GM23338 (cell line): ENCODE measurements at places on chromosomes 5 and 9.

- no peaks in the 10 kb centered on the region for H3K36me3 ChIP-seq
- H3K4me3 ChIP-seq, result no peak overlapping the region
- H3K27me3 ChIP-seq, result no peaks in the 10 kb centered on the region
- peak overlapping the region; percentile 67 for H3K27ac ChIP-seq
Measured at GRCh38 chr9:72006501-72006900, 53.9 kb downstream of the C9orf57 start.

GRCh38 chr9:9846557-9846956 is 766.2 kb downstream of the PTPRD start:
- no peak overlapping the region for H3K27ac ChIP-seq
- H3K36me3 ChIP-seq, result no peaks in the 10 kb centered on the region
- H3K4me3 ChIP-seq, result no peak overlapping the region
- no peaks in the 10 kb centered on the region for H3K27me3 ChIP-seq

GRCh38 chr9:89949111-89949510 is 344.3 kb downstream of the GADD45G start:
- no peaks in the 10 kb centered on the region for H3K4me1 ChIP-seq
- no peak overlapping the region for H3K27ac ChIP-seq
- H3K27me3 ChIP-seq, result no peaks in the 10 kb centered on the region
- no peak for DNase-seq

GRCh38 chr5:1734271-1734907 is 65.2 kb downstream of the MRPL36 start:
- H3K27ac ChIP-seq, result no peak overlapping the region
- H3K27me3 ChIP-seq, result no peaks in the 10 kb centered on the region
- H3K4me3 ChIP-seq, result no peak overlapping the region
- no peak for DNase-seq
- no peaks in the 10 kb centered on the region for H3K36me3 ChIP-seq
- H3K4me1 ChIP-seq, result no peaks in the 10 kb centered on the region

DNA sequence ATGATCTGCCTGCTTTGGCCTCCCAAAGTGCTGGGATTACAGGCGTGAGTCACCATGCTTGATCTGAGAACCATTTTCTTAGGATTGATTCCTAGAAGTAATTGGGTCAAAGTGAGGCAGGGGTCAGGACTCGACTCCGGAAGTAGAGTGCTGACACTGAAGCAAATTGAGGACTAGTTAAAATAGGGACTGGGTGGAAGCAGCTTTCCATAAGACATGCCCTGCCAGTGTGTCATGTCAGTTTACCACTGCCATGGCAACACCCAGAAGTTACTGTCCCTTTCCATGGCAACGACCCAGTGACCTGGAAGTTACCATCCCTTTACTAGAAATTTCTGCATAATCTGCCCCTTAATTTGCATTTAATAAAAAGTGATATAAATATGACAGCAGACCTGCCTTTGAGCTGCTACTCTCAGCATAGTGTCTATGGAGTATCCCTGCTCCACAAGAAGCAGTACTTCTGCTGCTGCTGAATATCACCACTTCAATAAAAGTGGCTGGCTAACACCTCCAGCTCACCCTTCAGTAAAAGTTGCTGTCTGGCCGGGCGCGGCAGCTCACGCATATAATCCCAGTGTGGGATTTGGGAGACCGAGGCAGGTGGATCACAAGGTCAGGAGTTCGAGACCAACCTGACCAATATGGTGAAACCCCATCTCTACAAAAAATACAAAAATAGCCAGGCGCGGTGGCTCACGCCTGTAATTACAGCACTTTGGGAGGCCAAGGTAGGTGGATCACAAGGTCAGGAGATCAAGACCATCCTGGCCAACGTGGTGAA is 47.8 kb upstream of the JADE2 start:
- no peak overlapping the region for H3K27ac ChIP-seq
- no peak overlapping the region for H3K4me3 ChIP-seq
- H3K4me1 ChIP-seq, result no peaks in the 10 kb centered on the region
- H3K27me3 ChIP-seq, result no peaks in the 10 kb centered on the region
- H3K36me3 ChIP-seq, result no peaks in the 10 kb centered on the region; the same call in 1 of the 2 replicates

DNA sequence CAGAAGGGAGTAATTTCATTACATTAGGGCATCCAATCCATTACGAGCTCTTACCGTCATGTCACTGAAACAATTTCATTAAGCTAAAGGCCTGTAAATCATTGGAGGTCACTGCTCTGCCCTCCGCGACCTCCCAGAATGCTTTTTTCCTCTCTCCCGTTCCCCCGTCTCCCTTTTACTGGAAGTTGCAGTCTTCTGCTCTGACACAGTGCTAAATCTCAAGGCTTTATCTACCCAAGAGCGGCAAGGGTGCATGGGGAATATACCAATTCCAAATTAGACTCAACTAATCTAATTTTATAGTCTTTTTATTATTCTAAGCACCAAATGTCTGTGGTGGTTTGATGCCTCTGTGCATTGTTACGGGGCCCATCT is 265.7 kb upstream of the PANK3 start:
- no peak overlapping the region for H3K27ac ChIP-seq
- no peaks in the 10 kb centered on the region for H3K27me3 ChIP-seq
- peaks cover 3% of the 10 kb centered on the region; the same call in 1 of the 2 replicates for H3K4me1 ChIP-seq
- H3K36me3 ChIP-seq, result no peaks in the 10 kb centered on the region

DNA sequence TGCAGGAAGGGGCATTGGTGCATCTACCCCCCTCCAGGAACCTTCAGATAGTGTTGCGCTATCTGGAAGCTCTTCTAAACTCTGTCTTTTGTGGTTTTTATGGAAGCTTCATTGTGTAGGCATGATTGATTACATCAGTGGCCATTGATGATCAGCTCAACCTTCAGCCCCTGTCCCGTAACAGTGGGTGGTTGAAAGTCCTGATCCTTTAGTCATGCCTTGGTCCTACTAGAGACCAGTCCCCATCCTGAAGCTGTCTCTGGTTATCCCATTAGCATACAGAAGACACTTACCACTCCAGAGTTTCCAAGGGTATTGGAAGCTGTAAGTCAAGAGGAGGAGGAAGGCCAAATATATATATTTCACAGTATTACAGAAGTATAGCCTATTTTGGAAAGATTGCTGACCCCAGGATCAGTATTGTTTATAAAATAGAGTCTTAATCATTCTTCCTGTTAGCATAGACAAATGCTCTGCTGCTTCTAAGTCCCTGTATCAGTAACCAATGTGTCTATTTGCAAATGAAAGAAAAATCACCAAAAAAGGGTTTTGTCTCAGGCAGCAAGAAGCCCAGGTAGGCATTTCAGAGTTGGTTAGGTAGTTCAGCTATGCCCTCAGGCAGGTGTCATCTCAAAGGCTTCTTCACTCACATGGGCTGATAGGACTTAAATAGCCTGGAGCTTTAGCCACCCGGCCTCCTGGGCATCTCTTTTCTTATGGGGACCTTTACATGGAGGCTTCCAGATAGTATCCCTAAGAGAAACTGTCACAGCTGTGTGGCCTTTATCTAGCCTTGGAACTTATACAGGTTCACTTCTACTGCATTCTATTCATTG is 41.6 kb downstream of the SPIN1 start:
- peaks cover 22% of the 10 kb centered on the region for H3K4me1 ChIP-seq
- no peaks in the 10 kb centered on the region for H3K27me3 ChIP-seq
- DNase-seq, result no peak
- H3K4me3 ChIP-seq, result no peak overlapping the region
- no peak overlapping the region for H3K27ac ChIP-seq
- peaks cover 12% of the 10 kb centered on the region; the same call in 1 of the 2 replicates for H3K36me3 ChIP-seq

GRCh38 chr5:166582416-166582815 is 1709.0 kb upstream of the WWC1 start:
- no peaks in the 10 kb centered on the region for H3K27me3 ChIP-seq
- 0 out of 2 replicates have a peak, but pooled peaks cover 6% of the 10 kb centered on the region for H3K36me3 ChIP-seq
- DNase-seq, result no peak
- H3K4me1 ChIP-seq, result no peaks in the 10 kb centered on the region

- H3K4me3 ChIP-seq, result no peak overlapping the region
- DNase-seq, result no peak
- H3K27ac ChIP-seq, result no peak overlapping the region
- H3K4me1 ChIP-seq, result peaks cover 15% of the 10 kb centered on the region
- H3K27me3 ChIP-seq, result no peaks in the 10 kb centered on the region
Measured at GRCh38 chr5:169121630-169122420, 179.1 kb downstream of the SLIT3 start.
